Gastrocnemius medialis (tissue), 4 donors: ENCODE measurements at places on chromosomes 2 and 18. TPM values are rescaled to one million over a fixed set of nuclear protein-coding genes. Genes with fewer than 3 reads are reported as not detected.

DNA sequence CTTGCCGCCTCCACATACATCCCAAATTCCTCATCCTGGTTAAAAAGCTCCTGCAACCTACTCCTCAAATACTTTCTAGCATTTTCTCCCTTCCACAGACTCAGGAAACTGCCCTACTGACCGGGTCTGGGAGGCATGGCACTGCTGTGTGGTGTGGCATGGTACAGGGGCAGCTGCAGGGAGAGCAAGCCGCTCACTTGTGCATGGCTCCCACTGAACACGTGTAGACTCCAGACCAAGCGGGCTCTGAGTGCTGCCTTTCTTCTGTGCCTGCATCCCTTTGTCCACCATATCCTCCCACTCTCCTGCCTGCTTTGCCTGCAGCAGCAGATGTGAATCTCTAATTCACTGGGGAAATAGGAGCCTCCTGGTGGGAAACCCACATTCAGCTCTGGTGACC is 72.2 kb downstream of the CCDC93 start:
- DNase-seq = no peak
- no peak overlapping the region for H3K4me3 ChIP-seq
- H3K4me1 ChIP-seq = peaks cover 17% of the 10 kb centered on the region
- no peaks in the 10 kb centered on the region for H3K36me3 ChIP-seq
- H3K27me3 ChIP-seq = no peaks in the 10 kb centered on the region
- no peak overlapping the region for H3K27ac ChIP-seq

FLACC1 gene
- 0.72 TPM for total RNA-seq

DNA sequence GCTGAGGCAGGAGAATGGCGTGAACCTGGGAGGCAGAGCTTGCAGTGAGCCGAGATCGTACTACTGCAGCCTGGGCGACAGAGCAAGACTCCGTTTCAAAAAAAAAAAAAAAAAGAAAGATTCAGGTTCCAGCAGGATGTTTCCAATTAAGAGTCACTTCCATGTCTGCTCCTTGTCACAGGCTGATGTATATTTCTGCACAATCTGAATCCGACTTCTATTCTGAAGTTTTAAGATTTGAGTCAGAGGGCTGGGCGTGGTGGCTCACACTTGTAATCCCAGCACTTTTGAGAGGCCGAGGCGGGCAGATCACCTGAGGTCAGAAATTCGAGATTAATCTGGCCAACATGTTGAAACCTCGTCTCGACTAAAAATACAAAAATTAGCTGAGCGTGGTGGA is 24.7 kb downstream of the SNRPD1 start:
- no peaks in the 10 kb centered on the region for H3K27me3 ChIP-seq
- H3K36me3 ChIP-seq = peaks cover 6% of the 10 kb centered on the region
- no peaks in the 10 kb centered on the region for H3K4me1 ChIP-seq
- no peak overlapping the region for H3K4me3 ChIP-seq
- no peak overlapping the region for H3K27ac ChIP-seq

GRCh38 chr2:69945941-69946340 is 15.5 kb downstream of the ASPRV1 start:
- H3K4me3 ChIP-seq = no peak overlapping the region
- H3K4me1 ChIP-seq = no peaks in the 10 kb centered on the region
- H3K36me3 ChIP-seq = peaks cover 5% of the 10 kb centered on the region
- no peak for DNase-seq
- H3K27me3 ChIP-seq = no peaks in the 10 kb centered on the region

GRCh38 chr2:234954551-234954992 is 2.8 kb downstream of the SH3BP4 start:
- no peaks in the 10 kb centered on the region for H3K36me3 ChIP-seq
- H3K4me3 ChIP-seq = no peak overlapping the region
- peaks cover 17% of the 10 kb centered on the region for H3K4me1 ChIP-seq

DNA sequence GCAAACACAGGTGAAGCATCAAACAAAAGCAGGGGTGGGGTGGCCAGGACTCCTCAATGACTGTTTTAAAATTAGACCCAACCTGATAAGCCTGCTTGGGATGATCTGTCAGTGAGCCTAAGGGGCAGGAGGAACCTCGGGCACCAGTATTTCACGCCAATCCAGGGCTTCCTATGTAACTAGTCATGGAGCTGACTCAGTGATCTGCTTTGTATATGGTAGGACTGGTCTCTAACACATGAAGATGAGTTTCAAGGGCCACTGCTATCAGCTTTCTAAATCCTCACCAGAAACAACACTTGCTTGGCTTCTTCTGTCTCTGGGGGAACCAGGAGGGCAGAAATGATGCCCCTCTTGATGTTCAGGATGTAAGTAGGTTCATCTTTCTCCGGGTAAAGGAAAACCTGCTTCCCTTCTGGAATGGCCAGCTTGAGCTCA is 6.2 kb downstream of the APOB start:
- no peak overlapping the region for H3K4me3 ChIP-seq
- H3K27me3 ChIP-seq = no peaks in the 10 kb centered on the region
- DNase-seq = no peak
- H3K27ac ChIP-seq = no peak overlapping the region
- peaks cover 7% of the 10 kb centered on the region for H3K4me1 ChIP-seq

KIF5C gene
- total RNA-seq = 1.4 TPM

DNA sequence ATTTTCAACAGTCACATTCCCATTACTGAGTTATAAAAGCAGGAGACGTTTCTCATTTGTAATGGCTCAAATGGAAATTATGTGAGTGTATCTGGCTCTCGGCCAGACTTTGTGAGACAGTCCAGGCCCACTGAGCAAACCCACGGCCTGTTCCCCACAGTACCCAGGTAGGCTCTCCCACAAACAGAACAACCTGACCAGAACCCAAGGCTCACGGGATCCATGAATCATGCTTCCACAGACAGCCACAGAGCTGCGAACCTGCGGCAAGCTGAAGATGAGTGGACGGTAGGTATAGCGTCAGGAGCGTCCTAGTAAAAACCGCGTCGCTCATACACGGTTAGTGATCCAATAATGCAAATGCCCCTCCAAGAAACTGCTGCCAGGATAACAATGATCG is 34.2 kb downstream of the NDUFA10 start:
- no peaks in the 10 kb centered on the region for H3K27me3 ChIP-seq
- DNase-seq = no peak
- H3K27ac ChIP-seq = no peak overlapping the region

DNA sequence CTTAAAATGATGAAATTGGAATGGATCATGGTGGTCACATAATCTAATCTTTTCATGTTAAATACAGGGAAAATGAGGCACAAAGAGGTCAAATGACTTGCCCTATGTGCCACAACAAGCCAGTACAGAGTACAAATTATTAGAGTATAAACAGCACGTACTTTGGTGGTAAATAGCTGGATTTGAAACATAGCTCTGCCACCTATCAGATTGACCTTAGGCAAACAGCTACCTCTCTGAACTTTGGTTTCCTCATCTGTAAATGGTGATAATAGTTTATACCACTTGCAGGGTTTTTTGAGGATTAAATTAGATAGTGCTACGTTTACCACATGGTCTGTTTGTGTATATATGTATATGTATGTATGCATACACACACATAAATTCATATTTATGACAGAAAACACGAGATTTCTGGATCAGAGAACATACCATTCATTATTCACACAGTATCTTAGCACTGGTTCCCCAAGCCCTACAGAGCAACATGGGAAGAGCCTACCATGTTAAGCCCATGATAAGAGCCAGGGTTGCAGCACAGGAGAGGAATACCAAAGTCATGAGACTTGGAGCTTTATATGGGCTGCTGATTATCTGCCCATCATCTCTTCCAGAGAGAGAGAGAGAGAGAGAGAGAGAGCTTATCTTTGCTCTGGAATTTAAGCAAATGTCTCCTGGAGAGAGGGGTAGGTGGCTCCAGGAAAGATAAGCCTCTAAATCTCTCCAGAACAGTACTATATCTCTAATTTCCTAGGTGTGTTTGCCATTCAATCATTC is 73.5 kb downstream of the MDH1 start:
- H3K36me3 ChIP-seq = no peaks in the 10 kb centered on the region
- no peak overlapping the region for H3K4me3 ChIP-seq
- no peaks in the 10 kb centered on the region for H3K27me3 ChIP-seq
- no peak for DNase-seq

VWC2L gene
- not detected for total RNA-seq
